Stimulated activated CD4-positive, alpha-beta T cell treated with anti-CD3 and anti-CD28 coated beads, Interleukin-1b, Interleukin-23, amount 100 ng/mL, for 24 hours (primary cell): ENCODE measurements at places on chromosomes 16 and 17.

DNA sequence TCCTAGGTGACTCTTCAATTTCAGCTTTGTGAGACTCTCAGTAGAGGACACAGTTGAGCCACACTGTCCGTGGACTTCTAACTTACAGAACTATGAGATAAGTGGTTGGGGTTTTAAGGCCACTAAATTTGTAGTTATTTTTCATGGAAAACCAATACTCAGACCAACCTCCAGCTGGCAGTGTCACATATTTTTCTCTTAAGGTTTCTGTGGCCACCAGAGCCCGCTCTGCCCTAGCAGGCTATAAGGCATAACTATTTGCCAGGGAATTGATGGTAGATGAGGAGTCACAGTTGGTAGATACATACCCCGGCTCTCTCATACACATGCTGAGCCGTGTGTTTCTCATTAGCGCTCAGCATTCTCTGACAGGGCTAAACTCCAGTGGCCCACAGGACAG, 336.8 kb upstream of the MON1B start:
- no peak for DNase-seq

DNA sequence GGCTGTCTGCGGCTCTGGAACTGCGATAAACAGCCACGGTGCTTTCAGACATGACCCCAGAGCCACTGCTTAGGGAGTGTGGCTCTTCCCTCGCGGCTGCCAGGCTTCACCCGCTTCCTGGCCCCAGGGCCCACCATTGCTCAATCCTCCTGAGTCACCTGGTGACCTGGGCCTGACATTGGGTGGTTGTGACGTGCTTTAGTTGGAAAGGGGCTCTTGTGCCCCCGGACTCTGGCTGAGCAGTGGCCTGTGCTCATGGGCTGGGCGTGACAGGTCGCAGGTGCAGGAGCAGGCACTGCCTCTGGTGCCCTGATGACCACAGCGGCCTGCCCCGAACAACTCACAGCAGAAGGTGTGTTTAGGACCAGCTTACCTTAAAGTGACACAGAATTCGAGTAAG, 8.6 kb upstream of the NUDT16L1 start:
- DNase-seq: no peak

- DNase-seq: no peak
Measured at GRCh38 chr17:47820033-47820789, 1.4 kb downstream of the OSBPL7 start.

DNA sequence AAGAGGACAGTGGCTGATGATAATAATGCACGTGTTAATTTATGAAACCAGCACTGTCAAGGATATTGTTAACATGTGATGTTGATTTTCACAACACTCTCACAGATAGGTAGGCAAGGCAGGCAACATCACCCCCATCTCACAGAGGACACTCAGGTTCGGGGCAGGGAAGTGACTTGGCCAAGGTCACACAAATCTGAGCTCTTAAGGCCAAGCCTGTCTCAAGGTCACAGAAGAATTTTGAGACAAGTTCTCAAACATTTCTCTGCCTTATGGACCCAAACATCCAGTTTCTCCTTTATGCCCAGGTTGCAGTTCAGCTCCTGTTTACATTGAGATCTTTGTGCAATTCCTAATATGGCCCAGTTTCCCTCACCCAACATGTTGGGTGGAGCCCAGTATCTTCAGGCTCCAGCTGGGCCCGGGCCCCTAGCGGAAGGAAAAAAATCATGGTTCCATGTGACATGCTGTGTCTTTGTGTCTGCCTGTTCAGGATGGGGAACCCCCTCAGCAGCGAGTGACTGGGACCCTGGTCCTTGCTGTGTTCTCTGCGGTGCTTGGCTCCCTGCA, 1.3 kb downstream of the SLC2A4 start:
- no peak for DNase-seq

- DNase-seq: no peak
Measured at GRCh38 chr17:73705594-73705993, 61.3 kb upstream of the SDK2 start.

- no peak for DNase-seq
Measured at GRCh38 chr17:33816842-33817617, 438.1 kb upstream of the CCL2 start.

DNA sequence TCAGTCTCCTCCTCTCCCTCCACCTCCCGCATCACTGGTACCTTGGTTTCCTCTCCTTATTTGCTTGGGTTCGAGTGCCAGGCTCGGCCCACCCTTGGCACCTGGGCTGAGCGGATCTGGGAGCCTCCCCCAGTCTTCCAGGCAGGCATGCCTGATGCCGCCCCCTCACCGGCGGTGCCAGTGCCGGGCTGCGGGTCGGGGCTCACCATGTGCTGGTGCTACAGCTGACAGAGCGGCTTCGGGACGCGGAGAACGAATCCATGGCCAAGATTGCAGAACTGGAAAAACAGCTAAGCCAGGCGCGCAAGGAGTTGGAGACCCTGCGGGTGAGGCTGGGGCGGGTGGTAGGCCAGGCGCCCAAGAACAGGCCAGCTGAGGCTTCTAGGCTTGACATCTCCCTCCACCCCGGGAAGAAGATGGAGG, 19.2 kb downstream of the FMNL1 start:
- DNase-seq: no peak

DNA sequence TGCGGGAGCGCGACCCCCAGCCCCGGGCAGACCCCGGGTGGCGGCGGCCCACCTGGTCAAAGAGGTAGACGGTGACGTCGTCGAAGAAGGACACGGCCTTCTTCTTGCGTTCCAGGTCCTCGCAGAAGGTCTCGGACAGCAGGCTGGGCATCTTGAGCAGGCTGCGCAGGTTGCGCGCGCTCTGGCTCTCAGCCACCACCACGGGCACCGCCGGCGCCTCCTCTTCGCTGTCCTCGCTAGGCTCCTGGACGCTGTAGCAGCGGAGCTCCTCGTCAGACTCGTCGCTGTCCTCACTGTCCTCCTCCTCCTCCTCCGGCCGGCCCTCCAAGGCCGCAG, 45.2 kb upstream of the PVALEF start:
- DNase-seq: no peak

DNA sequence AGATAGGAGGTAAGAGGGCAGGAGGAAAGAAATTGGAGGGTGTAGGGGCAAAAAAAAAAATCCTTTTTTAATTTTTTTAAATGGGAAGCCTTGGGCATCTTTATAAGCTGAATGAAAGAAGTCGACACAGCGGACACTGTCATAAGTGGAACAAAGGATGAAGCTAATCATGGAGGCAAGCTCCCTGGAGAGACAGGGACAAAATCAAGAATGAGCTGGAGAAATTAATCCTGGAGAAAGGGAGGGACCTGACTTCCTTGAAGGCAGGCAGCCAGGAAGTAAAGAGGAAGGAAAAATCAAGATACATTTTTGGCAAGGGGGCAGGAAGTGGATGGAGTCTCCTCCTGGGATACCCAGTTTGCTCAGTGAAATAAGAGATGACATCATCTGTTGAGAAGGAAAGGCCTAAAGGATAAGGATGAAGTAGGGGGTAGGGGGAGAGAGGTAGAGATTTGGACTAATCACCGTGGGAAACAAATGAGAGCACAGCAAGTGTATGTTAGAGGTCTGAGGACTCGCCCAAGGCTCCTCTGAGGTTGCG, 179.3 kb downstream of the SLC39A11 start:
- DNase-seq: no peak

DNA sequence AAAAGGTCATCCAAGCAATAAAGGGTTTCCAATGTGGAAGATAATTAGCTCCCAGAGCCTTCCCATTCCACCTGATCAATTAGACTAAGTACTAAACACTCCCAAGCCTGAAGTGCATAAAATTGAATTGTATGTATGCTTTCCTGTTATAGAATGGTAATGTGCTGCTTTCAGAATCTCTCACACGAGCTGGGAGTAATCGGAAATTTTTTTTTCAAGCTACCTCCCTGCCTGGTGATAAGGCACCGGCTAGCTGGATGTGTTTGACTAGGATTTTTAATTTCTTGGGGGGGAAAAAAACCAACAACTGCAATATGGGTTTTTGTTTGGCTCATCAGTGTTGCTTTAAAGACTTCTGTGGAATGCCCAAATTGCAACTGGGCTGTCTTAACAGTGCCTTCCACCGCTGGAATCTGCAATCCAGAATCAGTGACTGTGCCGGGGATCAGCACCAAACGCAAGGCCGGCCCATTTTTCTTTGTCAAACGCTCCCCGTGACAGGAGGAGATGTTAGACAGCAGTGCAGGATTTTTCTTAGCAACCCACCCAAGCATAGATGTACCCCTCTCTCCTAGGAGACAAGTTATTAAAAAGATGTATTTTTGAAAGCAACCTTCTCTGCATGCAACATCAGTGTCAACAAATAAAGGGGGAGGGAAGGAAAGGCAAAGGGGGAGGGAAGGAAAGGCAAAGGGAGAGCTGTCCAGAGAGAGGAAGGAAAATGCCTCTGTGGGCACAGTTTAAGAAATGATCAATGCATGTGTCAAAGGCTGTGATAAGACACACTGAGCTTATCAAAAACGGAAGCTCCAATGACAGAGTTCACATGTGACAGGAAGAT, 387.2 kb downstream of the NPIPA8 start:
- no peak for DNase-seq

DNA sequence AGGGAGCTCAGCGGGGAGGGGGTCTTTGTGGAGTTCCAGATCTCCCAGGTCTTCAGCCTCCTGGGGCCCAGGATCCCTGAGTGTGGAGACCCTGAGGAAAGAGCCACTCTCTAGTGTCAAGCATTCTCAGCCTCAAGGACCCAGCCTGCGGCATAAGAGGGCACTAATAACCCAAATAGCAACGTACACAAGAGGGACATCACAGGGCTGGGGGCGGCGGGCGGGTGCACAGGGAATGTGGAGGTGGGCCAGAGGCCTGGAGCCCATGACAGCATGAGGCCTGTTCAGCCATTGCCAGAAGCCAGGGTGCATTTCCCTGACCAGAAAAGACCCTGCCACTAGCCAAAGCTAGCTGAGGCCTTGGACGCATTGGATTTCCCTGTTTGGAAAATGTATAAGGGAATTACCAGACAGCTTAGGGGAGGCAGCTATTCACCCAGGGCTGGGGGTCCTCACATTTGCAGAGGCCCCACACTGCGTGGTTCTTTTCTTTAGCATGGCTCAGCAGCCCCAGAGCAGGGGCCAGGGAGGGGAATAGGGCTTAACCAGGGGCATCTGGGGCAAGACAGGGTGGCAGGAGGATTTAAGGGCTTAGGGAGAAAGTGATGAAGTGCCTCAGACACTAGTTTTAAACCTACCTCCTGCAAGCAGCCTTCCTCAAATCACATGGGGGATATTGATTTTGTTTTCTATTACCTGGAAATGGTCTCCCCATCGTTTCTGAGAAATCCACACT, 13.5 kb upstream of the ALOX15B start:
- no peak for DNase-seq

DNA sequence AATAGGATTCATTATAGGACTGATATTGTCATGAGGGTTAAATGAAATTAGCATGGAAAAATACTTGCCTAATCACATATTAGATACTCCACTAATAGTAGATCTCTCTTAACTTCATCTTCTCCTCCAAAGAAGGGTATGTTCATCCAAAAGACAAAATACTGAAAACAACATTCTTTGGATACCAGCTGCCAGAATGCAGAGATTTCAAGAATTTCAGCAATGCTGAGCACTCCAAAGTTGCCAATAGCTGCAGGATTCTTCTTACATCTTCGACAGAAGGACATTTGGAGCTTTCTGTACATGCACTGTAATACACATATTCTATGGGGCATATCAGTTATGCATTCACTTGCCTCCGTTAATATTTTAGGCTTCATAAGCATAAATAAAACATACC, 436.5 kb downstream of the HAPSTR1 start:
- DNase-seq: no peak

DNA sequence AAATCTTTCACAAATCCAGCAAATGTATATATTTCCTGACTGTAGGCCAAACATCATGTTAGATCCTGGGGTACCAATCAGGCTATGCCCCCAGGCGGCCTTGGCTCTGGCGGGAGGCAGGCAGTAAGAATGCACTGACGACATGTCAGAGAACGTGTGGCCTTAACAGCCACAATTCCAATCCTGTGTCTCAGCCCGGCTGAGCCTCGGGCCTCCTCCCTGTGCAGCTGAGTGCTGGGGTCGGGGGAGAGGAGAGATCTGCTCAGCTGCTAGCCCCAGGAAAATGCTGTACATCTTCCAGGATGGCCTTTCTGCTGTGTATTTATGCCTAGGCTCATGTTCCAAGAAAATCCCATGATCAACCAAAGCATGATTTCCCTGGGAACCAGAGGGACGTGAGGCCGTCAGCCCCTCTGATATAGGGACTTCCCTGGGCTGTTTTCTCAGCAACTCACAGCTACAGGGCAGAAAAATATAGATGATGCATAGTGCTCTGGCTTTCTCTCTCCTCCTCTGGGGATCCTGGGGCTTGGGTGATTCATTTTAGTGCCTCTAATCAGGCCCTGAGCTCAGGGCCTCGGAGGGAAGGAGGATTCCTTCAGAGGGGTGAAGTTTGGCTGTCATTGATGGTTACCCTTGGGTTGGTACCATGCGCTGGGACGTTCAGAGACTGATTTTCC, 604.0 kb downstream of the HS3ST4 start:
- DNase-seq: no peak

GRCh38 chr16:1163567-1164055, 10.7 kb downstream of the CACNA1H start:
- DNase-seq: no peak

DNA sequence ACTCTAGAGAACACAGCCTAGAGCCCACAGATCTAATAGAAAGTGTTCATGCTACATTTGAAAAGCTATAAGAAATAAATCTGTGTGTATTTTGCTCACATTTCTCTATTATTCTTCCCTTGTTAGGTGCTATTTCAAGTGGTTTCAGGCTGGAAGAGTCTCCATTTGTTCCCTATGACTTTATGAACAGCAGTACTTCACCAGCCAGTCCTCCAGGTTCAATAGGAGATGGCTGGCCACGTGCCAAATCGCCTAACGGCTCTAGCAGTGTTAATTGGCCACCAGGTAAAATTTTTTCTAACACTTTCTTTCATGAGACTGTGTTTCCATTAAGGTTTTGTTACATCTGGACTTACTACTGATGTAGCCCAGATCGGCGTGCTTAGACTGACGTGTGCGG, 30.7 kb upstream of the SLC5A11 start:
- DNase-seq: no peak

- no peak for DNase-seq
Measured at GRCh38 chr17:73754886-73755400, 110.7 kb upstream of the SDK2 start.

GRCh38 chr16:582614-583331, 7.1 kb upstream of the RAB40C start:
- DNase-seq: no peak
